ENCODE measurements at places on chromosomes 16 and 17. TPM values are rescaled to one million over a fixed set of nuclear protein-coding genes. Genes with fewer than 3 reads are reported as not detected.

The TBC1D3H gene
- not detected for polyA plus RNA-seq

The SLC9A5 gene
- polyA plus RNA-seq: 1.2 TPM

- DNase-seq: no peak
Observed at GRCh38 chr17:19369846-19370492, 7.4 kb upstream of the B9D1 start.

DNA sequence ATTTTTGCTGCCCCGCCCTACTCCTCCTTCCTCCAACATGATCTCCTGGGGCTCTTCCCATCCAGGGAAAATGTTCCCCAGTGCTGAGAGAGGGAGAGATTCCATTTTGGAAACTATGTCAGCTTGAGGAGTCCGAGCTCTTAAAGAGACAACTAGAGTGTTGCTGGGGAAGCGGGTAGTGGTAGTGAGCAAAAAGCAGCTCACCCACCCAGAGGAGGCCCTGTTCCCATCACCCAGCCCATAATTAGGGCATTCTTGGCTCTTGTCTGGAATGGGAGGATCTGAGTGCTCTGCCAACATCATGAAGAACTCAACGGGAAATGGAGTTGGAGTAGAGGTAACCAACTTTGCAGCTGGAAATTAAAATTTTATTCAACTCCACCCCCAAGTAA lies 9.1 kb upstream of the MSL1 start:
- DNase-seq: no peak

- DNase-seq: no peak
Observed at GRCh38 chr17:36978810-36979564, 30.2 kb downstream of the AATF start.

DNA sequence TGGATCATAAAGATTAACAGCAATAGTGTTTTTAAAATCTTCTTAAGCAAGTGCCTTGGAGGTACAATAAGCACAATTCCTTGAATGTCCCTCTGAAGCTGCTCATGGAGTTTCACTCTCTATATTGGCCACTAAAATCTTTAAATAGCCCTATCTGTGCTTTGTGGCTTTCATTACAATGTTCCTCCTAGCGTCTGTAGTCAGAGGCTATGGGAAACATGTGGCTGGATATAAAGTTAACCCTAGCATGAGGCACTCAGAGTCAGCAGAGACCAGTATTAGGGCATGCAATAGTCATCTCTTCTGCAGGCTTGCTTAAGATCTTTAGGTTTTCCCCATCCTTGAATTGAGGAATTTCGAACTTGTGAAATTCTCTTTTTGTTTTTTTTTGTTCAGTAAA lies 668.2 kb downstream of the CDH11 start:
- no peak for DNase-seq

Measured in forelimb muscle (tissue), 1 donor.